Astrocyte (in vitro differentiated cells and primary cell): ENCODE measurements at places on chromosomes 7 and 10. TPM values are rescaled to one million over a fixed set of nuclear protein-coding genes. Genes with fewer than 3 reads are reported as not detected.
A peak's percentile ranks its signal among the peaks of the same experiment; 100 is the strongest.

Gene PNLIPRP3
- total RNA-seq, result not detected in 2 replicates

- DNase-seq, result peak; percentile 42
Observed at GRCh38 chr10:99630433-99630832, 10.2 kb upstream of the SLC25A28 start.

Gene MBL2
- not detected in 2 replicates for total RNA-seq

Gene CADPS2
- 6.1 and 6.4 TPM in 2 replicates for total RNA-seq

DNA sequence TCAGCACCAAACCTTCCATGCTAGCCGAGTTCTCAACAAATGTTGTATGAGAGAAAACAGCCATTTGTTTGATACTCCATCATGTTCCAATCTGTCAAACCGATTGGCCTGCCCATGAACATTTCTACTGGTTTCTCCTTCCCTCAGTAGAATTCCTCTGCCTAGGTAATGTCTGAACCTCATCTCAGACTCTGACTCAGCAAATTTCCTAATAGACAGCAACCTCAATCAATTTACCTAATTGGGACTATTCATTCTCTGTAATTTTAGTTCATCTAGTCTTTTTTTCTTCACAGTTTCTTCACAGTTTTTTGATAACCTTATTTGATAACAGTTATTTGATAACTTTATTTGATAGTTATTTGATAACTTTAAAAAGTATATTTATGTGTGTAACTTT lies 585.1 kb downstream of the DNAJB9 start:
- DNase-seq, result no peak

GRCh38 chr10:101228966-101229265 lies 347 bp downstream of the LBX1 start:
- DNase-seq, result no peak

Gene CCDC172
- total RNA-seq, result not detected in 2 replicates

GRCh38 chr10:69963835-69964710 lies 88.6 kb upstream of the MACROH2A2 start:
- no peak for DNase-seq

- DNase-seq, result peak; percentile 25
Observed at GRCh38 chr10:88515235-88515634, 67.9 kb downstream of the RNLS start.
